ENCODE measurements at places on chromosomes 12 and 14. TPM values are rescaled to one million over a fixed set of nuclear protein-coding genes. Genes with fewer than 3 reads are reported as not detected.

The OSGEP gene
- total RNA-seq = 70.4 TPM

The ESYT1 gene
- 356 TPM for total RNA-seq

The INSM2 gene
- not detected for total RNA-seq

The CLEC6A gene
- total RNA-seq = not detected

The IAPP gene
- not detected for total RNA-seq

The TAS2R7 gene
- total RNA-seq = not detected

The TTC6 gene
- 0.13 TPM for total RNA-seq

The RNU4-1 gene
- under 0.01 TPM for total RNA-seq

The LMNTD1 gene
- total RNA-seq = under 0.01 TPM

The NID2 gene
- total RNA-seq = 40.1 TPM

The APOLD1 gene
- 38.9 TPM for total RNA-seq

The MYH6 gene
- total RNA-seq = not detected

The RASSF9 gene
- total RNA-seq = 5.6 TPM

The HHIPL1 gene
- total RNA-seq = 1.4 TPM

The PPP1R1A gene
- total RNA-seq = not detected

The RNASE2 gene
- total RNA-seq = not detected

The DAD1 gene
- 362 TPM for total RNA-seq

The PTGER2 gene
- not detected for total RNA-seq

The CSRP2 gene
- 12.8 TPM for total RNA-seq

The PTHLH gene
- total RNA-seq = not detected

The LRP1 gene
- 0.76 TPM for total RNA-seq

The NGB gene
- not detected for total RNA-seq

The MYF6 gene
- not detected for total RNA-seq

The SYNDIG1L gene
- not detected for total RNA-seq

The PLBD2 gene
- 25.0 TPM for total RNA-seq

The GLIPR1L2 gene
- 0.13 TPM for total RNA-seq

The CELA1 gene
- not detected for total RNA-seq

The NANOG gene
- total RNA-seq = not detected

The SDR9C7 gene
- total RNA-seq = not detected

The JDP2 gene
- 8.5 TPM for total RNA-seq

The TAS2R10 gene
- 0.13 TPM for total RNA-seq

The FITM1 gene
- total RNA-seq = 0.63 TPM

The KCNA1 gene
- under 0.01 TPM for total RNA-seq

The DYRK2 gene
- total RNA-seq = 6.4 TPM

The POMT2 gene
- 7.8 TPM for total RNA-seq

The TMEM263 gene
- total RNA-seq = 40.6 TPM

The ANP32D gene
- total RNA-seq = not detected

The DHH gene
- total RNA-seq = 0.25 TPM

The KRT7 gene
- total RNA-seq = 7.0 TPM

Data from dermis microvascular lymphatic vessel endothelial cell (primary cell).